Stimulated activated CD8-positive, alpha-beta memory T cell treated with anti-CD3 and anti-CD28 coated beads, Interleukin-4, amount 100 ng/mL, for 1 hour (primary cell): ENCODE measurements at places on chromosomes 7 and 10.

- DNase-seq, result no peak
Observed at GRCh38 chr10:112221545-112221944, 38.0 kb upstream of the GPAM start.

GRCh38 chr10:77138541-77138940 lies 499.1 kb downstream of the KCNMA1 start:
- no peak for DNase-seq

- no peak for DNase-seq
Observed at GRCh38 chr10:43985941-43986340, 337.3 kb upstream of the ZNF32 start.

GRCh38 chr10:87531908-87532622 lies 27.4 kb downstream of the MINPP1 start:
- DNase-seq, result no peak

DNA sequence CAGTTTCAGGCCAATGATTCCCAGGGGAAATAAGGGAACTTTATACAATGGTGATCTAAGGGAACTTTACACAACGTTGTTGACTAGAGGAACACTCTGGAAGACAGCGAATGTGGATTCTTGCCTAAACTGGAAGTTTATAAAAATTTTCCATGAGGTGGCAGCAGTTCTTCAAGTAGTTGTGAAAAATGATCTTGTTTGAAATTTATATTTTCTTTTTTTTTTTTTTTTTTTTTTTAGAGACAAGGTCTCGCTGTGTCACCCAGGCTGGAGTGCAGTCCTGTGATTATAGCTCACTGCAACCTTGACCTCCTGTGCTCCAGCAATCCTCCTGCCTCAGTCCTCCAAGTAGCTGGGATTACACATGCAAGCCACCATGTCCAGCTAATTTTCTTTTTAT lies 32.1 kb upstream of the GTF2I start:
- no peak for DNase-seq

DNA sequence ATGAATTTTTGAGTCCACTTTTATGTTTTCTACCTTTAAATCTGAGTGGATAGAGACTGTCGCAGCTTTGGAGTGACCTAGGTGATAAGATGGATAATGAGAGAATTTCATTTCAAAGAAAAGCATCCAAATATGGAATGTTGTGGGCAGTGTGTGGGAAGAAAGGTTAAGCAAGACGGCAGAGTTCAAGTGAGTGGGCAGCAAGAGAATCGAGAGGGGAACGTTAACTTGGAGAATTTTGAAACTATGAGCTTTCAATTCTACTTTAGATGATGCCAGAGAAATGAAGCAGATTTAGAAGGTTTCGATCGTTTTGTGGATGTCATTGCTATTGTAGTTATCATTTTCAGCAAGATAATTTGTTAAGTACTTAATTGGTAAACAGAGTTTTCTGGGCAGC lies 73.0 kb downstream of the XRCC2 start:
- no peak for DNase-seq

DNA sequence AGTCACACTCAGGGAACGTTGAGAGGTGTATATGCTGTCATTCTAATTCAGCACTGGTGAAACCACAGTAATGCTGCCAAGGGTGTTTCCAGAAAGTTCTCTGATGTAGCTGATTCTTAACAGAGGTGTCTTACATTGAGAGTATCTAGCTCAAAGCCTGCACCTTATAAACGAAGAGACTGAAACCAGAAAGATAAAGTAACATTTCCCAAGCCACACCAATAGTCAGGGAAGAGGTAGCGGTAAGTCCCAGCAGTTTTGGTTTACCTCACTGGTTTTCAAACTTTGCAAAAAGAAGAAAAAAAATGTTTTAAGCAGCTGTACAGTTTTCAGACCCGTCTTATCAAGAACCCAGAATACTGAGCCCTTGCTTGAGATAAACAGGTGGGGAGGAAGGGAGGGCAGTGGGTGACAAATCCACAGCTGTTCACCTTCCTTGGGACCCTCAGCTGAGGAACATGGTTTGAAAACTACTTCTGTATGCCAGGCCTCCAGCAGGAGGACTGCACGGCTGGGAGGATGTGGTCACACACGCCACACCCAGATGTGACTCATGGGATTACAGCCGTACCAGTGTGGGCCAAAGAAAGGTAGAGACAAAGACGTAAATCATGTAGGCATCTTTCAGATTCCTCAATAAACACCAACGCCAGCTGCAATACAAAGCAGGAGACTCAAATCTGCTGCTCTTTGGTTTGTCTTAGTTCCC lies 63.9 kb upstream of the GSDME start:
- peak; percentile 56 for DNase-seq

DNA sequence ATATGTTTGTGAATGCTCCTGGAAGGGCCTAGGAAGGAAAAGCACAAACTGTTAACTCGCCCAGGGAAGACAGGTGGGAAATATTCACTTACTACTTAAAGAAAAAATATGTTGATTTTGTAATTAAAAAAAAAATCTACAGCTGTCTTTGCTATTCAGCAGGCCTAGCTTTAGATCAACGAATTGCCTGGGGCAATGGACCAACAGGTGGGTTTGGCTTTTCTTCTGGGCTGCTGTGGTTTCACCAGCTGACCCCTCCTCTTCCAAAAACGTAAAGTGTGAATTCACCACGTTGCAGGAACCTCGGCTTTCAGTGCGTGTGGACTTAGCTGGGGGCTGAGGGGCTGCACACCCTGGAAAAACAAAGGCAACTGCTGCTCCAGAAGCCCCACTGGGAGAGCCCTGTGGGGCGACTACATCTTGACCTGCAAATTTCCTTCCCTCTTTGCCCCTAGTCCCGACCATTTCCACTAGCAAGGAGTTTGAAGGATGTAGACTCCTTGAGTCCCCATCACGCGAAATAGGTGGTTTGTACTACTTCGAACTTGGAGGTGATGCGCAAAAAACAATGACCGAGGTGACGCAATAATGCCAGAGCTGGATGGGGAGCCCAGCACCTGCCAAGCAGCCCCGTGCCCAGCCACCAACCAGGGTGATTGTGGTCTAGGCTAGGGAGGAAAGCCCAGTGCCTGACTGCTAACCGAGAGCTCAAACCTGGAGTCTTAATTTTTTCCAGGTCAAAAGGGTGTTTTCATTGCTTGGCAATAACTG lies 7.4 kb downstream of the PRLHR start:
- DNase-seq, result no peak

- DNase-seq, result no peak
Observed at GRCh38 chr7:50663396-50664102, 98.3 kb upstream of the DDC start.
